ENCODE measurements at places on chromosomes 12 and 14.

DNA sequence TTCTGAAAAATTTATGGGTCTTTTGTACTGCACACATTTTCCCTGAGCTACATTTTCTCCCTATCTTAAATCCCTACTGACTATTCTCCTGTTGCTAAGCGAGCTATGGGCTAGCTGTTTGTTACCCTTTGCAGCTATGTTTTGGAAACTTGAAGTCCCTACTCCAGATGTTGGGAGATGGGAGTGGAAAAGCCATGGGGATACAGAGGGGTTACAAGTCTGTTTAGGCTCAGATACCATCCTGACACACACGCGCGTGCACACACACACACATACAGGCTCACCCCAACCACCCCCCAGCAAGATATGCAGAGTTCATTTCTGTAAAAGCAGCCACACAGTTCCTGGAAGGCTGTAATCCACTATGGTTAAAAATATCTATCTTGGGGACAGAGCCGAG, 15.8 kb downstream of the ATP5MC2 start:
- DNase-seq: no peak

GRCh38 chr12:27896419-27896990, 76.0 kb downstream of the PTHLH start:
- DNase-seq: no peak

DNA sequence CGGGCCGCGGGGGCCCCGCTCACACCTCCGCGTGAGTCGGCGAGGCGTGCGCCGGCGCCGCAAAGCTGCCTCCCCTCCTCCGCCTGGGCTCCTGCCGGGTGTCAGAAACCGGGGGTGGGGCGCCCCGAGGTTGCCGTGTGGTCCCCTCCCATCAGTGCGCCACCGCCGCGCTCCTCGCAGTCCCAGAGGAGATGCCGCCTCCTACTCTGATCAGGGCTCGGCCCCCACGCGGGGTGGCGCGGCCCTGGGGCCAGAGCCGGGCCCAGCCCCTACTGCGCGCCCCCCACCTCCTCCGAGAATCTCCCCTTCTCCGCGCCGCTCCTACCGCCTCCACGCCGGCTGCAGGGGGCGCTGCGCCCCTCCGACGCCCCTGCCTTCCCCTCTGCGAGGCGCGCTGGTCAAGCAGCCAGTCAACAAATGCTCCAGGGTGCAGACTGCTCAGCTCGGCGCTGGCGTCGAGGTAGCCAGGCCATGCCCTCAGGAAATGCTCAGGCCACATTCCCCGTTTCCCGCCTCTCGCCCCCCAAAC, 467 bp upstream of the JAG2 start:
- peak; percentile 56 for DNase-seq

- no peak for DNase-seq
Measured at GRCh38 chr12:115964626-115965025, 312.9 kb downstream of the MED13L start.

- DNase-seq: no peak
Measured at GRCh38 chr12:76264611-76265012, 83.6 kb downstream of the BBS10 start.

GRCh38 chr12:7970475-7971252, 34.7 kb upstream of the SLC2A3 start:
- DNase-seq: peak; percentile 91

DNA sequence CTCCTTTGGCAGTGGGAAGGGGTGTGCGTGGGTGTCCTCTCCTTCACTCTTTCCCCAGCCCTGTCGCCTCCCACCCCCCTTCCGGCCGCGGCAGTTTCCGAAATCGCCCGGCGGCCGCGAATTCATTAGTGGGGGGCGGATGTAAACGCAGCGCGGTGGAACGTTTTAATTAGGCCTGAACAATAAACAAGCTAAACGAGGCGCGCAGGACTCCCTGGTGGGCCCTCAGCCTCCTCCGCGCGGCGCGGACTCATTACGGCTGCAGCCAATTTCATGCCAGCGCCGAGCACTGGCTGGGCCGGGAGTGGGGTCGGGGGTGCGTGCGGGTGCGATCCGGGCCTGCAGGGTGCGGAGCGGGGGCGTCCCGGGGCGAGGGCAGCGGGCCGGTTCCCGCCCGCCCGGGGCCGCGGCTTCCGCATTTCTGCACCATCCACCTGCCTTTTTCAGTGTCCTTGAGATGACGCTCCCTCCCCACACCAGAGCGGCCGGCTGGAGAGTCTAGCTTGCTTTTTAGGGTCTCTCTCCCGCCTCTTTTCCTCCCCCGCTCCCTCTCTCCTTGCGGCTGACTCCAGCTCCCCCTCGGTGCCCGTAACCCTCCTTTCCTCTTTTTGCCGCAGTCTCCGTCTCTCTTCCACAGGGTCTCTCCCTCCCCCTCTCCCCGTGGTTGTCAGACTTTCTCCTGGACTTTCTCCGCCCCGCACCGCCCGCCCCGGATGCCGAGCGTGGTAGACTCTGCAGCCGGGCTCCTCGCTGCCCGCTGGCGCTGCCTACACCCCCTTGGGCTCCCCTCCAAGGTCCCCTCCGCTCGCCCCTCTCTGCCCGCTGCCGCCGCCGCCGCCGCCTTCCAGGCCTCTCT, at the start of gene CISTR:
CISTR (minus strand) TSS at position 644 of the 856 bp plus-strand sequence.
- peak; percentile 29 for DNase-seq

- no peak for DNase-seq
Measured at GRCh38 chr12:113299619-113300237, 35.2 kb downstream of the SLC8B1 start.

DNA sequence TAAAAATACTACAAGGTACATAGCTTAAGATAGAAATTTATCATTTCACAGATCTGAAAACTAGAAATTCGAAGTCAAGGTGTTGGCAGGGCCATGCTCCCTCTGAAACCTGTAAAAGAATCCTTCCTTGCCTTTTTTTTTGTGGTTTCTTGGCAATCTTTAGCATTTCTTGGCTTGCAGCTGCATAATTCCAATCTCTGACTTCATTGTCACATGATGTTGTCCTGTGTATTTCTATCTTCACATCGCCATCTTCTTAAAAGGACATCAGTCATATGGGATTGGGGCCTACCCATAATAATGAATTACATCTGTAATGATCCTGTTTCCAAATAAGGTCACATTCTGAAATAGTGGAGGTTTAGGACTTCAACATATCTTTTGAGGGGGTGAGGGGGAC, 250.4 kb downstream of the TMTC2 start:
- DNase-seq: no peak

DNA sequence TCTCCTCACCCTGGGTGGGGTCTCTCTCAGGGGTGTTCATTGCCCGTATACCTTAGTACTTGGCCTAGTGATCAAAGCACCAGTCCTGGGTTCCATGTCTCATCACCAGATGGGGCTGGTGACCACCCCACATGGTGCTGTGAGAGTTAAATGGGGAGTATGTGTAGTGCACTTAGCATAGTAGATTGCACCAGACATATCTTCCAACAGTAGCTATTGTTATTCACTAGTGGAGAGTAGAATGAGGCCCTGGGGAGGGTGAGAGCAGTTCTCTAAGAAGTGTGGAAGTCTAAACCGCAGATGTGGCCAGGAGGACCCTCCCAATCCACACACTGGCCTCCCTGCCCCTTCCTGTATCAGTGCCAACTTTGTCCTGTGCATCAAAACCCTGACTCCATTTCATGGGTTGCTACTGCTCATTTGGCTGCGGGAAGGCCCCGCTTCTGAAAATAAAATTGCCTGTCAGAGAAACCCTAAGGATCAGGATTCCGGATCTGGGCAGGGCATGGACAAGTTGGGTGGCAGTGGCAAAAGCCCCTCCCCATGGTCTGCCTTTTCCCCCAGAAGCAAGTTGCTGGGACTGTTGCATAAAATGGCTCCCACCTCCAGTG, 4.4 kb downstream of the CD9 start:
- no peak for DNase-seq

DNA sequence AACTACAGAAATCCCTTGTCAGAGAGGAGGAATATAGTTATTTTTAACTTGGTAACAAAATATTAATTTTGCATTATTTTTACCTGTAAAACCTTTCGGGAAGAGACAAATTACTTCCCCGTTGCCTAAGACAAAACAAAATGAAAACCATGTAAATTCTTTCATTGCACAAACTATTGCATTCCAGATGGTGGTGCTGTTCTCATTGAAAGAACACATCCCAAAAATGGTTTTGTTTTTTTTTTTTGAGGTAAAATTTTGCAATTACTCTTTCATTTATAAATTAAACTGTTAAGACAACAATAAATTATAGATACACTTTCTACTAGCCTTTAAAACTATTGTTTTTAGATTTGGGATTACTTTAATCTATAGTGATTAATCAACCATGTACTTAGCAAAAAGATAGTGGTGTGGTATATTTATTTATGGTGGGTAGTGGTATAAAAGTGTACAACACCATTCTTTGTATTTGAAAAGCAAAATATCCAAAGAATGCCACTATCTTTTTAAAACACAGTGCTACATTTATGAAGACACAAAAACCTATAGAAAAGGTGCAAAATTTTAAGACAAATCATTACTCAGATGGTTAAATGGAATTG, 115.5 kb downstream of the SLC38A1 start:
- DNase-seq: no peak

DNA sequence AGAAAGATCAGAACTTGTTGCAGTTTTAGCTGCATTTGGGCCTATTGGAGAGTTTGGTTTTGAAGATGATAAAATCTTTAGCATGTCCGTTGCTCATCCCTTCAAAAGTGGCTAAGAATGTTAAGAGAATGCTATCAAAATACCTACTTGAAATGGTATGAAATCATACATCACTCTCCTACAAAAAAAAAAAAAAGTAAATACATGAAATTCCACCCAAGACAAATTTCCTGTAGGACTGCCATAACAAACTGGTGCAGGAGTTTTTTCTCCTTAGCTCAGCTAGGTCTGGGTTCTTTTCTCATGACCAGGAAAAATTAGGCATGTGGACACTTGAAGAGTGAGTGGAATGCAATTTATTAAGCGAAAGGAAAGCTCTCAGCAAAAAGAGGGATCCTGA, 15.9 kb upstream of the FAR2 start:
- DNase-seq: no peak

DNA sequence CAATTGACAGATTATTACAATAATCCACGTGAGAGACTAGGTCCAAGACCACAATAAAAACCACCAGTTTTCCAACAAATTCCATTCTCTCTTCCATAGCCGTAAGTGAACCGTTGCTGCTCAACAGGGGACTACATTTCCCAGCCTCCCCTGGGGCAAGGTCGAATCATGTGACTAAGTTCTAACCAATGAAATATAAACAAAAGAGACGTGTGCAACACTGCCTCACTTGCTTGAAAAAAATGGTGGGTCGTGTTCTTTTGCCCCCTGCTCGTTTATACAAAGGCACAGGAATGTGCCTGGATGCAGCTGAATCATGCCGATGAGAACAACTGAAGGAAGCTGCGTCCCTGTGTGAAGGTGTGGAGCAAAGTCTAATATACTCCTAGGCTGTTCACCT, 51.1 kb downstream of the HSPB8 start:
- no peak for DNase-seq

- DNase-seq: no peak
Measured at GRCh38 chr12:77087427-77087826, 22.1 kb upstream of the E2F7 start.

GRCh38 chr12:97757481-97758193, 295.0 kb downstream of the RMST start:
- DNase-seq: no peak

- DNase-seq: no peak
Measured at GRCh38 chr12:114743799-114744198, 59.8 kb upstream of the TBX3 start.

DNA sequence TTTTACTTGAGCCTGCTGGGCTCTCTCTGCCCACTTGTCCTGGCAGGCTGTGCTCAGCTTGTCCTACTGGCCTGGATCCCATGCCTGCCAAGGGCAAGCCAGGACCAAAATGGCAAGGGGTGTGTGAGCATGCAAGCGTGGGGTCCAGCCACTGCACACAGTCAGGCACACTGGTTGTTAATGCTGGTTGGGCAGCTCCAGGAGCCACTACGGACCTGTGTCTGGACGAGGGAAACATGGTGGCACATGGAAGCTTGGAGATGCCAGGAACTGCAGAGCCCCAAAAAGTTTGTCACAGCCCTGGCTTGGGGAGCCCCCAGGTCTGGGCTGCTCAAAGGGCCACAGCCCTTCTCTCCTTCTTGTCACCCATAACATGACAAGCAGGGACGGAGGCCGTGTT, 83.8 kb downstream of the ACSS3 start:
- DNase-seq: no peak

DNA sequence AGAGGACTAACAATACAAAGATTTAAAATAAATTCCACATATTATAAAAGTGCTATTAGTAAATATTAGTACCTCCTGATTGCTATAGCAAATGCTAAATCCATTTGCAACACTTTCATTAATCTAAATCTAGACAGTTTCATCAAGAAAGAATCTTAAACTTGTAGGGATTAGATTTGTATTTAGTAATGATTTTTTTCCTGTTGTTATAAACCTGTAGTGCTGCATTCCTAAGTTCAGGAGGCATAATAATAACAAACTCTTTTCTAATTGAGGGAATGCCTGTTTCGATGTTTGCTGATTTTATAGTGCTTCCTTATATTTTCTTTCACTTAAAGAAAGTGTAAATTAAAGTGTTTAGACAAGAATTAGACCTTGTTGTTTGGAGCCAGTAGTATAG, 166.1 kb downstream of the FOXA1 start:
- DNase-seq: no peak

GRCh38 chr12:109994401-109995175, 1.6 kb downstream of the GIT2 start:
- no peak for DNase-seq

DNA sequence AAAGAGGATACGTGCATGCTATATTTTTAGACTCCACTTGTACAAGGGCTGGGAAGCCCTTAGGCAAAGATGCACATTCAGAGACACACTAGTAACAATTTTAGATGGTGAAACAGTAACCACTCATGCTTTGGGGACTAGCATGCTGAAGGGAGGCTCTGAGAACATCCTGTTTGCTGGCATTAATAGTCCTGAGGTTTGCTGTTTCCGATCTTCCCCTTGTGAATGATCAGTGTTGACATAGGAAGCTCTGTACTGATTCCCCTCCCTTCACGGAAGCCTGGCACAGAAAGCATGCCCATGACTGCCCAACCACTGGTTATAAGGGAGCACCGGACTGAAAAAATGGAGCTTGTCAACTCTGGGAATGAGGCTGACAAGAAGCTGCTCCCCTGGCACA, 164.6 kb downstream of the GCH1 start:
- no peak for DNase-seq

DNA sequence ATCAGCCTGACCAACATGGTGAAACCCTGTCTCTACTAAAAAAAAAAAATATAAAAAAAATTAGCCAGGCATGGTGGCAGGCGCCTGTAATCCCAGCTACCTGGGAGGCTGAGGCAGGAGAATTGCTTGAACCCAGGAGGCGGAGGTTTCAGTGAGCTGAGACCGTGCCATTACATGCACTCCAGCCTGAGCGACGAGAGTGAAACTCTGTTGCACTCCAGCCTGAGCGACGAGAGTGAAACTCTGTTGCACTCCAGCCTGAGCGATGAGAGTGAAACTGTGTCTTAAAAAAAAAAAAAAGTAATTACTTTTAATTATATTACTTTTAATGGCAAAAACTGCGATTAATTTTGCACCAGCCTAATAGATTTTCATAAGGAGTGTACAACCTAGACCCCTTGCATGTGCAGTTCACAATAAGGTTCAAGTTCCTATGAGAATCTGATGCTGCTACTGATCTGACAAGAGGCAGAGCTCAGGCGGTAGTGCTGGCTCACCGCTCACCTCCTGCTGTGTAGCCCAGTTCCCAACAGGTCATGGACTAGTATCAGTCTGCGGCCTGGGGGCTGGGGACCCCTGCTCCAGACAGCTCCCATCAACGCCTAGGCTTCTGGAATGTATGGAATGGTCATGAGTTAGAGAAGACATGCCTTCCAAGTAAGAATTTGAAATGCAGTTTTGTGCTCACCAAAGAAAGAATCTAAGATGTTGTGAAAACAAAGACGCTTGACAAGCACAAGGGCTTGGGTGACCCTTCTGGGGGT, 10.1 kb downstream of the LTB4R start:
- no peak for DNase-seq
